Hematopoietic multipotent progenitor cell treated with erythropoietin and hydrocortisone succinate and interleukin-3 and kit ligand, for 4 days (in vitro differentiated cells): ENCODE measurements at places on chromosomes 2 and 18.

DNA sequence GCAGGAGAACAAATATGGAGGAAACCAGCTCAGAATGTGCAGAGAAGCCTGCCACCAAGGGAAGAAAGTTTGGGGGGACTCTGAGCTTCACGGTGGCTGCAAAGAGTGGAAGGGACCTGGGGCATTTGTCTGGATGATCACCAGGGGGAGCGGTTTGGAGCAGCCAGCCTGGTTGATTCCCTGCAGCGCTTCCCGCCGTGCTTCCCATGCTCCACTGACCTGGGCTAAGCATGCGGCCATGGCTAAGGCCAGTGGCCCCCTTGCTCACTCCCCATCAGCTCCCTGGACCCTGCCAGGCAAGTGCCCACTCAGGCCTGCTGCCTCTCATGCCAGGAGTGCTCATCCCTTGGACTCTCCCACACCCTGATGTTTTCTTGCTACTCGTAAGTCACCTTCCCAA, 27.0 kb downstream of the NTSR2 start:
- DNase-seq: no peak

- no peak for DNase-seq
These were observed 3.8 kb upstream of the ZNF24 start for GRCh38 chr18:35348001-35348400.

DNA sequence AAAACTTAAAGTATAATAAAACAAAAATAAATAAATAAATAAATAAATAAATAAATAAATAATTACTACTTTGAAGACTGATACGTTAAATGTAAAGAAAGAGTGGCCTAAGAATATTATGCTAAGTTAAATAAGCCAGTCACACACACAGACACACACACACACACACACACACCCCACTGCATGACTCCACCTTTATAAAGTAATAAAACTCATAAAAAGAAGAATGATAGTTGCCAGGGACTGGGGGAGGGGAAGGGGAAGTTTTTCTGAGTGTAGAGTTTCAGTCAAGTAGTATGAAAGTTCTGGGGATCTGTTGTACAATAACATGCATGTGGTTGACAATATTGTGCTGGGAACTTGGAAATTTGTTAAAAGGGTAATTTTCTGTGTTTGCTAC, 1237.5 kb upstream of the GYPC start:
- DNase-seq: no peak

- no peak for DNase-seq
These were observed 99.8 kb downstream of the SEPTIN10 start for GRCh38 chr2:109513749-109514588.

DNA sequence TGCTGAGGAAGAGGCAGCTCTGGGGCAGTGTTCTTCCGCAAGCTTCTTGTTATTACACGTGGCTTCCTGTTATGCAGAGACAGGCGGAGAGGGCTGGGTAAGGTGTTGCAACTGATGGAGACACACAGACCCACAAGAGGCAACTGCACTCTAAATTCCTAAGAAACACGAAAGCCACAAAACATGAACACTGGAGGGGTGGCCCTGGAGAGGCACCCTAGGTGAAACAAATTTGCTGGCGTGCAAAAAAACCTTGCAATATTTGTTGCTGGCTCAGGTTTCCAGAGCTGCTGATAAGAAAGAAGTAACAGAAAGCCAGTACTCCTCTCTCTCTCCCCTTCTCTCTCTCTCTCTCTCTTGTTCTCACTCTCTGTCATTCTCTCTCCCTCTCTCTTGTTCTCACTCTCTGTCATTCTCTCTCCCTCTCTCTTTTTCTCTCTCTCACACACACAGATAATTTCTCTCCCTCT, 31.8 kb downstream of the ARHGAP25 start:
- DNase-seq: peak; percentile 91

DNA sequence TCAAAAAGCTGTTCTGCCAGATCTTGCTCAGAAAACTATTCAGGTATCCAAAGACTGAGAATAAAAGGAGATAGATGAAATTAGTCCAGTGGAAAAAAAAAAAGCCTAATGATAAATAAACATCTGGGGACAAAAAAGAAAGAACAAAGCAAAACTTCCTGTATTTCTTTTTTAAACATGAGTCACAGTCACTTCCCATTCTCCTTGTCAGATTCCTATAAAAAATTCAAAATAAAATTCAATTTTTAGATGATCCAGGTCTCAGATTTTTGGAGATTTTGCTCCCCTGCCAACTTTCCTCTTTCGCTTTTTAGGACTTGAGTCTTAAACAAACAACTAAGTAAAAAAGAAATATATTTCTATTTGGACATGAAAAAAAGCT, 127.4 kb downstream of the MEIS1 start:
- DNase-seq: no peak

- DNase-seq: no peak
These were observed 118.1 kb downstream of the INHBB start for GRCh38 chr2:120463996-120464395.

- DNase-seq: no peak
These were observed 700.8 kb downstream of the RNF144A start for GRCh38 chr2:7618031-7618430.

DNA sequence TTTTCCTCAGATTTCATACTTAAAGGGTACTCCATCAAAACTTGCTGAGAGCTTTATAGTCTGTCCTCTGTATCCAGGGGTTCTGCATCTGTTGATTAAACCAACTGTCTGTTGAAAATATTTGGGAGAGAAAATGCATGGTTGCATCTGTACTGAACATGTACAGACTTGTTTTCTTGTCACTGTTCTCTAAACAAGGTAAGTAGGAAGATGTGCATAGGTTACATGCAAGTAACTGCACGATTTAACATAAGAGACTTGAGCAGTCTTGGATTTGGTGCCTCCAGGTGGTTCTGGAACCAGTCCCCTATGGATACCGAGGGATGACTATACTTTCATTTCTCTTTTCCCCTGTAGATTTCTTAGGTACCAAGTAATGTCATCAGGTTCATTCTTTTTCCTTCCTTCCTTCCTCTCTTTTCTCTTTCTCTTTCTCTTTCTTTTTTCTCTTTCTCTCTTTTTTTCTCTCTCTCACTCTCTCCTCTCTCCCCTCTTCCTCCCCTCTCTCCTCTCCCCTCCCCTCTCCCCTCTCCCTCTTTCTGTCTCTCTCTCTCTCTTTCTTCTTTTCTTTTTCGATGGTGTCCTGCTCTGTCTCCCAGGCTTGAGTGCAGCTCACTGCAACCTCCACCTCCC, 23.2 kb downstream of the ADNP2 start:
- no peak for DNase-seq

- no peak for DNase-seq
These were observed 252.4 kb upstream of the COL3A1 start for GRCh38 chr2:188721784-188722183.

DNA sequence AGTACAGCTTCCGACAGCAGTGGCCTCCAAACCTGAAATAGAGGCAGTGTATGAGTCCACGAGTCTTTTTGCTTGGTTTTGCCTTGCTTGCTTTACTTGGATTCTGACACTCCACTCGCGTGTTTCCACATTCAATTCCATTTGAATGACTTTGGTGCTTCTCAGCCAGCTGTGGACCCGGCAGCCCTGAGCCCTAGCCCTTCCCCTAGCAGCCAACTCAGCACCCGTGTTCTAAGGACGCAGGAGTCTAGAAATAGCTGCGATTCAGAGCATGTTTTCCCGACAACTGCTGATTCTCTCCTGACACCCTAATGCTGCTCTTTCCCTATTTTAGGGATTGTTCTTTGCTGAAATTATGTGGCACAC, 20.6 kb downstream of the LRRFIP1 start:
- DNase-seq: no peak

DNA sequence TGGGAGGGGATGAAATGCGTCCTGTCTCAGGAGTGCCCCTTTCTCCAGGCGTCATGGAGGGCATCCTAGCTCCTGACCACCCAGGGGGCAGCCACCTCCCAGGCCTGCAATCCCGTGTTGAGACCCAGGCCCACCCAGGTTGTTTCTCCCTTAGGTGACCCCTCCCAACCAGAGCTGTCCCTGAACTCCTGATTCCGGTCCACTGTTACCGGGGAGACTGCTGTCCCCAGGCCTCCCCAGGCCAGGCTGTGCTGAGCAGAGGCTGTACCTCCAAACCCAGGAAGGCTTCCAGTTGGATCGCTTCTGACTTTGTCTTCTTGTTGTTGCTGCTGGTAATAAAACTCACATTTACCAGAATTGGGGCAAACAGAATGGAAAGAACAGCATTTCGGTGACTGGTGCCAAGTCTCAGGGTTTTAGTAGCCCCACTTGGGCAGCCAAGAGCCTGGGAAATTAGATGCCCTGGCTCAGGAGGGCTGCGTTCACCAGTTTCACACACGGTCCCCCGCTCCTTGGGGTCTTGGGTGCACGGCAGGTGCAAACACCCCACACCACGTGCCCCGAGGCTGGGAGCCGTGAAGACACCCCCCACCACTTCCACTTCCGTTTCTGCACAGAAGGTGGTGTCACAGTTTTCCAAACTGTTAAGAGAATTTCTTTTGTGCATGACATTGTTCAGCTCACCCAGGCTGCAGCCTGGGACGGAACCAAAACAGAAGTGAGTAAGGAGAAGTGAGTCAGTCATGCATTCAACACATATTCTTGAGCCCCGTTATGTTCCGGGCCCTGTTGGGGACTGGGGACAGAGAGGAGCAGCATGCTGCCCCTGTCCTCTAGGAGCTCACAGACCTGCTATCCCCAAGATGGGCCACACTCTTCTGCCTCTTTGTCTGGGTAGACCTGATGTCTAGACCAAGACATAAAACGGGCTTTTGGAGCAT, 29.4 kb downstream of the ITM2C start:
- DNase-seq: peak; percentile 31

DNA sequence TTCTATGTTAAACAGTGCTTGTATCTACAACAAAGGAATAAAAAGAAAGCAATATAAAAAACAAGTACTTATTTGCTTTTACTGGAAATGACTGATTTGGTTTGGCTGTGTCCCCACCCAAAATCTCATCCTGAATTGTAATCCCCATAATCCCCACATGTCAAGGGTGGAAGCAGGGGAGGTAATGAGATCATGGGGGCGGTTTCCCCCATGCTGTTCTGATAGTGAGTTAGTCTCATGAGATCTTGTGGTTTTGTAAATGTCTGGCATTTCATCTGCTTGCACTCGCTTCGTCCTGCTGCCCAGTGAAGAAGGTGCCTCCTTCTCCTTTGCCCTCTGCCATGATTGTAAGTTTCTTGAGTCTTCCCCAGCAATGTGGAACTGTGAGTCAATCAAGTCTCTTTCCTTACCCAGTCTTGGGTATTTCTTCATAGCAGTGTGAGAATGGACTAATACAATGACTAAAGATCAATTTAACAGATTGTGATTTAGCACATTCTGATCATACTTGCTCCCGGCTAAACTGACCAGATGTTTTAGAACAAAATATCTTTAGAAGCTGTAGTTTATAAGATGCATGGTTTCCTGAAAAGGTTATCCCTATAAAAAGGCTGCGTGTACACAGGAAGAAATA, 19.9 kb downstream of the PTH2R start:
- no peak for DNase-seq

- DNase-seq: peak; percentile 74
These were observed 237.6 kb downstream of the PRKCE start for GRCh38 chr2:45889053-45889452.

- DNase-seq: peak; percentile 15
These were observed 87.8 kb downstream of the ACOXL start for GRCh38 chr2:110820128-110820527.

DNA sequence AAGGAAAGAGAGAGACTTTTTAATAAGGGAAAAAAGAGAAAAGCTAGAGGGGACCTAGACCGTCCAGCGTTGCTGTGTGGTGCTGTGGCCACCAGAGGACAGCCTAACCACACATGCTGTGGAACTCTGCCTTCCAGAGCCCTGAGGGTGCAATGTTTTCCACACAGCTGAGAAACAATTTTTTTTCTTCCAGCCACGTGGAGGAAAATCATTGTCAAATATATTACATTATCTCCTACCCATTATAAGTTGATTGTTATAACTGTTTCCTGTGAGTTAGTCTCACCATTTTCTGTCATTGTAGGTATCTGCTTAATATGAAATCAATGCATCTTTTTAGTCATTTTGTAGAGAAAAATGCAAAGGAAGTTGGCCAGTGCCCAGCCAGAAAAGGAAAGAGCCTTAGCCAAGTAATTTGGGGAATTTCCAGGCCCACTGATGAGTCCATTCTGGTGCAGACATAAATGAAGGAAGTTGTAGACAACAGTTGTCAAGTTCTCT, 5.9 kb upstream of the MRPL19 start:
- DNase-seq: peak; percentile 79

GRCh38 chr2:100046961-100047947, 95.1 kb downstream of the AFF3 start:
- DNase-seq: no peak

- DNase-seq: no peak
These were observed 83.3 kb downstream of the EML4 start for GRCh38 chr2:42252464-42252863.

DNA sequence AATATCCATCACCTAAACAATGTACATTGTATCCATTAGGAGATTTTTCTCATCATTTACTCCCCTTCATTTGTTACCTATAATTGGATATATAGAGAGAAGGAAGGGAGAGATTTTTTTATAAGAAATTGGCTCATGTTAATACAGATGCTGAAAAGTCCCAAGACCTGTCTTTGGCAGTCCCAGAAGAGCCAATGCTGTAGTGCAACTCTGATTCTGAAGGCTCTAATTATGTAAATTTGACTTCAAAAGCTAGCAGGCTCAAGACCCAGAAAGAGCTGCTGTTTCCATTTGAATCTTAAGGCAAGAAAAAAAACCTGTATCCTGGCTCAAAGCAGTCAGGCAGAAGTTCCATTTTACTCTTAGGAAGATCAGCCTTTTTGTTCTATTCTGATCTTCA, 1245.5 kb upstream of the FAM98A start:
- DNase-seq: no peak

GRCh38 chr2:216540920-216541319, 42.3 kb downstream of the RPL37A start:
- no peak for DNase-seq

DNA sequence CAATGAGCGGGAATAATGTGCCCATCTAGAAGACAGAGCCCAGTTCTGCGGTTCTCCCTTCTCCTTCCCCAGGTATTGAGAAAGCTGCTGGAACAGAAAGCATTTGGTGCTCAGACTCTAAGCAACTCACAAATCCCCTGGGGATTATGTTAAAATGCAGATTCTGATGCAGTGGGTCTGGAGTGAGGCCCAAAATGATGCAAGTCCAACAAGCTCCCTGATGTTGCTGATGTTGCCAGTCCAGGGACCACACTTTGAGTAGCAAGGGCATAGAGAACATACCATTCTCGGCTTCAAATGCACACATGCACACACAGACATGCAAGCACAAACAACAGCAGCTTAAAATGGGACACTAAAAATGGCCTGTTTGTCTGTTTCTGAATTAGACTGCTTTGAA, 274.8 kb upstream of the NCKAP5 start:
- DNase-seq: no peak

GRCh38 chr18:36377626-36378025, 80.1 kb downstream of the FHOD3 start:
- no peak for DNase-seq
